ENCODE measurements at places on chromosomes 5 and 9.

- DNase-seq, result peak; percentile 49
Observed at GRCh38 chr5:120088412-120088811, 375.7 kb upstream of the PRR16 start.

DNA sequence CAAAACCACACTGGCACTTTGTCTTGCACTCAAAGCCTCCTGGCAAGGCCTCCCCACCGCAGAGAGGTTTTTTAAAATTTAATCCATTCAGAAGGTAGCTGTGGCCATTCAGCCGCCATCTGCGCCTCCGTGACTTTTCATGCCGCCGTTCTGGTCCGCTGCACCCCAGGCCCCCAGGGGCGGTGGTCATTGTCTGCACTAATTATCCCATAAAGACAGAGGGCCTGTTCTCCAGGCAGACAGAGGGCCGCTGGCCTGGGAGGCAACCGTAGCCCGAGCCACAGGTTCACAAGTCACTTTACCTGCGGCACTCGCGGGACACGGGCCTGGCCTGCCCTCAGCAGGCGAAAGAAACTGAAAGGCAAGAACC lies 49.4 kb downstream of the EXD3 start:
- DNase-seq, result no peak

DNA sequence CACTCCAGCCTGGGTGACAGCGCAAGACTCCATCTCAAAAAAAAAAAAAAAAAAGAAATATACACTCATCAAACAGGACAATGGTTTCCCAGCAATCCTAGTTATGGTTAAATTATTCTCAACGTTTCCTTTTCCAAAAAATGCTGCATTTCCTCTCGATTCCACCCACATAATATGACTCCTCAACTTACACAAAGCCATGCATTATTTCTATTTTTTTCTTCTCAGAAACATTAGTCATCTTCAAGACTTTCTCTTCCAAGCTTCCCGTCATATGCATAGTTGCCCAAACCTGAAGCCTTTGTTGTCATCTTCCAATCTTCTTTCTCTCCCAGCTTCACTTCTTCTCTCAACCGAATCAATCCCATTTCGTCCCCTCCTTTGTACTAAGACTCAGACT lies 61.4 kb upstream of the RANBP6 start:
- DNase-seq, result no peak

DNA sequence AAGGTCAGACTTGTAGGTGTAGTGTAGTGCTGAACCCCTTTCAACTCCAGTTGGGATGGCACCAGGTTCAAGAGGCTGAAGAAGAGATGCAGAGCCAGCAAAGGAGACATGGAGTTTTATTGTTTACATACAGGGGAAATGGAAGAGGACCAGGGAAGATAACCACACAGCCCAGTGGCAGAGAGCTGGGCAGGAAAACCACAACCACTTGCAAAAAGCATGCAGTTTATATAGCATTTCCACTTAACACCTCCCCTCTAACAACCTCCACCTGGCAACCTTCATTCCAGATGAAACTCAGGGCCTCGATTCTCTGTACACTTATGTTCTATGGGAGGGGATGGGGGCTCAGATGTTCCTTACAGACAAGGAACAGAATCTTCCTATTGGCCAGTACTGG lies 56.9 kb downstream of the SNX24 start:
- no peak for DNase-seq

GRCh38 chr9:117097761-117098160 lies 317.1 kb downstream of the ASTN2 start:
- DNase-seq, result no peak

DNA sequence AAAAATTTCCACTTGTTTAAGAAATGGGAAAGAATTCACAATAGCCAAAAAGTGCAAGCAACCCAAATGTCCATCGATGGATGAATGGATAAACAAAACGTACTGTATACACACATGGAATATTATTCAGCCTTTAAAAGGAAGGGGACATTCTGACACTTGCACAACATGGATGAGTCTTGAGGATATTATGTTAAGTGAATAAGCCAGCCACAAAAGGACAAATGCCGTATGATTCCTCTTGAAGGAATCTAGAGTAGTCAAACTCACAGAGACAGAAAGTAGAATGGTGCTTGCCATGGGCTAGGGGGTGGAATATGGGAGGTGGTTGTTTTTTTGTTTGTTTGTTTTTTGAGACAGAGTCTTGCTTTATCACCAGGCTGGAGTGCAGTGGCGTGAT lies 3.8 kb upstream of the ATP6V0E1 start:
- DNase-seq, result no peak

DNA sequence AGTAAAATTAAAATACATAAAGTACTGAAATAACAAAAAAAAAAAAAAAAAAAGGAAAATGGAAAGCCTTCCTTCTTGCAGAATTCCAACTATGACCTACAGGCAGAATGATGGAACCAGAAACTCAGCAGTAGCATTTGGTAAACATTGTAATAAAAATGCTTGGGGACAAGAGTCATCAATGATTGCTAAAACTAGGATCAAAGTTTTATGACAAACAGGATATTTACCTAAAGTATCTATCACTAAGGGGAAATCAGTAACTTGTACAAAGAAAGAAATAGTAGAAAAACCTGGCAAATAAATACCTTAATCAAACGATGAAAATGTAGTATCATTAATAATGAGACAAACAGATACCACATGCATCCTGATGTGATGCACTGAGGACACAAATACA lies 17.5 kb downstream of the ERMP1 start:
- no peak for DNase-seq

- no peak for DNase-seq
Observed at GRCh38 chr9:72949244-72949582, 3.6 kb downstream of the ALDH1A1 start.

GRCh38 chr5:176131771-176132170 lies 106.5 kb upstream of the SIMC1 start:
- peak; percentile 46 for DNase-seq

GRCh38 chr9:128946571-128947276 lies 679 bp downstream of the DOLK start:
- DNase-seq, result no peak

- DNase-seq, result no peak
Observed at GRCh38 chr9:8730618-8731017, 931.0 kb upstream of the DMAC1 start.

DNA sequence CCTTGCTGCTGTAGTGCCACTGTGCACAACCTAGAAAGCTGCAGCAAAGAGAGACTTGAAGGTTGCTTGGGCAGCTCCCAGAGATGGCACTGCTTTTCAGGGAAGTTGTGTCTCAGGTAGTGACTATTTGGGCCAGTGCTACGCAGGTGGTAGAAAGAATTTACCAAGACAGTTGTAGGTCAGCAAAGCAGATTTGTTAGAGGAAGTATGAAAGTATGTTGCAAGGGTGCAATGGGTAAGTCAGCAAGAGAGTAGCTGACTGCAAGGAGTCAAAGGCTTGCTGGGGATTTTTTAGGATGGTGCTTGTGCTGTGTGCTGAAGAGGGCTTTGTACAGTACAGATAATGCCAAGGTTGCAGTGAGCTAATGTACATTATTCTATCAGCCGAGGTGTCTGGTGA lies 33.5 kb upstream of the SPARC start:
- DNase-seq, result no peak

- peak; percentile 16 for DNase-seq
Observed at GRCh38 chr9:2359891-2360471, 261.6 kb upstream of the VLDLR start.

Data from MV-4-11 (cell line).